ENCODE measurements at places on chromosomes 5 and 9.

- no peak for DNase-seq
Observed at GRCh38 chr9:114112325-114112724, 13.2 kb upstream of the KIF12 start.

DNA sequence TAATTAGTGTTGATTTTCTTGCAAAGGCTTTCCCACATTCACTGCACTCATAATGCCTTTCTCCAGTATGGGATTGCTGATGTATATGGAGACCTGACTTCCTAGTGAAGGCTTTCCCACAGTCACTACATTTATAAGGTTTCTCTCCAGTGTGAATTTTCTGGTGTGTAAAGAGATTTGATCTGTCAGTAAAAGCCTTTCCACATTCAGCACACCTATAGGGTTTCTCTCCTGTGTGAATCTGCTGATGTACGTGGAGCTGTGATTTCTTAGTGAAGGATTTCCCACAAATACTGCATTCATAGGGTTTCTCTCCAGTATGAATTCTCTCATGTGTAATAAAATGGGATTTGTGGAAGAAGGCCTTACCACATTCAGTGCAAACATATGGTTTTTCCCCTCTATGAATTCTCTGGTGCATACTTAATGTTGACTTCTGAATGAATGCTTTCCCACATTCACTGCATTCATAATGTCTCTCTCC is 31.1 kb downstream of the ZNF484 start:
- no peak for DNase-seq

GRCh38 chr5:24347158-24347557 is 297.6 kb downstream of the CDH10 start:
- no peak for DNase-seq

DNA sequence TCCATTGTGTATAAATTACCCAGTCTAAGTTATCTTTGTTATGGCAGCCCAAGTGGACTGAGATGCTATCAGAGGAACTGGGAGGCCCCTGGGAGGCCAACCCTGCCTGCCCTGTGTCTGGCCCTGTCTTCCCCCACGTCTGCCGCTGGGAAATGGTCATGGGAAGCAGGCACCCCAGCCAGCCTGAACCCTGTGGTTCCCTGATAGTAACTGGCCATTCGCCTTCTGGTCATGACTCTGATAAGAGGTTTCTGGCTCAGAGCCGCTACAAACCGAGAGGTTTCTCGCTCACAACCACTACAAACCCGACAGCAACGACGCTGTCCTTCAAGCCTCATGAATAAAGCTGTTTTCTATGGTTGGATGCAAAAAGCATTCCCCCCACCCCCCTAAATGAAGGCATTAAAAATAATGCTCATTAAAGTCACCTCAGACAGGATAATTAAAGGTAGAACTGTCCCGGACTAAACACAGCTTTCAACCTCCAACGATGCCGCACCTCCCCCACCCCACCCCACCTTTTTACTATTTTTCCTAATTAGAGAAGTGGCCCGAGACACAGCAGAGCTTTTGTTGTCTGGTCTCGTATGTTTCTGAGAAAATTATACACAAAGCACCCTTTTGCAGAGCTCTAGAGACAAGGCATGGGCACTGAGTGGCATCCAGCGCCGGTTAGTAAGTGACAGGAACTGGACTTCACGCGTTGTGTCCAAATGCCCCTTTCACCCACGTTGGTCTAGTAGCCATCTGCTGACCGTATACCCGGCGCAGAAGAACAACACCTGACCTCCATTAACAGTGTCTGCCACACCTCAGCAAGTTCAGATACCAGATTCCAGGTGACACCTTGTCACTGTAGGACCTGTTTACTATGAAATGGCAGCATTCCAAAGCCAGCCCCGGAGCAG is 140.8 kb downstream of the COL23A1 start:
- DNase-seq: no peak

DNA sequence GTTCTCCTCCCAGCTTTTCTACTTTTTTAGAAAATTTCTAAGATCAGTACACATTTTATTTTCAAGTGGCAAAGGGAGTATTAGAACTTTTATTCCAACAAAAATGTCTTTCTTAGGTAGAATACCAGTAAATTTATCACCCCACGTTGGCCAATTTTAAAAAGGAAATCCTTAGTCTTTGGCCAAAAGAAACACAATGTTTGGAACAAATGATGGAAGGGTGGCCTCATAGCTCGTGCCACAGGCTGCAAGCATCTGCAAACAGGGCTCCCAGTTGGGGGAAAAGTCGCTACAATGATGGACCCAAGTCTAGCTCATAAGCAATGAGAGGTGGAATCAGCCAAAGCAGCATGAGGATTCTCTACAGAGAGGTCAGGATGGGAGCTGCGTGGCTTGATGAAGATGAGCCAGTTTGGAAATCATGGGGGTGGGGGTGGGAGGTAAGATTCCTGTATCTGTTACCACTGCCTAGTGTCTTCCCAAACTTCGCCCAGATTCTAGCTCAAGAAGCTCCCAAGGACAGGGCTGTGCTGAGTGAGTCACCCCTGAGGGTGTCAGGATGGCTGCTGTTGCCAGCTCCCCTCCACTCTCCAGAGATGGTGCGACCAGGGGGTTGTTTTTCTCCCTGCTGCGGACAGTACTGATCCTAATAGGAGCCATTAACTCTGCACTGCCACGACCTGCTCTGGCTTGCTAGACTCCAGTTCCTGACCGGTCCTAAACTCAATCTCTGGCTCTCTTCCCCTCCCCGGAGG is 75.6 kb downstream of the DCP2 start:
- no peak for DNase-seq

DNA sequence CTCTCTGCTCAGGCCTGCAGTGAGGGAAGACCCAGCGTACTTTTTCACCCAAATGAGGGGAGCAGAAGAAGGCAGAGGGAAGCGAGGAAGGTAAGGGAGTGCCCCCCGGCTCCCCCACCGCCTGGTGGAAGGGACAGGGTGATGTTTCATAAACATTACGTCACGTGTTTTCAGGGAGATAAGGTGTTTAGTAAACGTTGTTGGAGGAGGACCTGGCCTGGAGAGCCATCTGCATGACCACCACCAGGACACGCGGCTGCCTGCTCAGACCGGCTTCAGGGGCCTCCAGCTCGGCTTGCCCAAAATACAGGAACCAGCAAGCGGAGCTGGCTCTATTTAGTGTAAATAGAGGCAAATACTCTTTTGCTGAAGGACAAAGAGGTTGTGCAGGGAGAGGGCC is 40.0 kb upstream of the C5orf58 start:
- no peak for DNase-seq

- no peak for DNase-seq
Observed at GRCh38 chr9:88084357-88085183, 53.7 kb downstream of the SPATA31C2 start.

DNA sequence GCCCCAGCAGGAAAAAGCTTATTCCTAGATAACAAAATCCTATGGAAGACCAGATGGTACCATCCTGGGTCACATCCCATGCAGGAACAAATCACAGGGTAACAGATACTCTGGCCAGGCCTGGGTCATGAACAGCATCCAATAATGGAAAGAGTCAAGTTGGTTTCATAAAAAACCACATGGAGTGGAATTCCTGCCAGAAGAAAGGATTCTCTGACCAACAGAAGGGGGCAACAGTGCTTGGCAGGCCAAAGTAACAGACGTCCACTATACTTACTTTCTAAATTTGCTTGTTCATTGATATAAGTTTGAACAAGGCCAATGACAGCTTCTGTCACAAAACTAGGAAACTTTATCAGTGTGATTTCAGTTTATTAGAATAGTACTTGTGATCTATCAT is 273.5 kb downstream of the ARRDC3 start:
- DNase-seq: no peak

DNA sequence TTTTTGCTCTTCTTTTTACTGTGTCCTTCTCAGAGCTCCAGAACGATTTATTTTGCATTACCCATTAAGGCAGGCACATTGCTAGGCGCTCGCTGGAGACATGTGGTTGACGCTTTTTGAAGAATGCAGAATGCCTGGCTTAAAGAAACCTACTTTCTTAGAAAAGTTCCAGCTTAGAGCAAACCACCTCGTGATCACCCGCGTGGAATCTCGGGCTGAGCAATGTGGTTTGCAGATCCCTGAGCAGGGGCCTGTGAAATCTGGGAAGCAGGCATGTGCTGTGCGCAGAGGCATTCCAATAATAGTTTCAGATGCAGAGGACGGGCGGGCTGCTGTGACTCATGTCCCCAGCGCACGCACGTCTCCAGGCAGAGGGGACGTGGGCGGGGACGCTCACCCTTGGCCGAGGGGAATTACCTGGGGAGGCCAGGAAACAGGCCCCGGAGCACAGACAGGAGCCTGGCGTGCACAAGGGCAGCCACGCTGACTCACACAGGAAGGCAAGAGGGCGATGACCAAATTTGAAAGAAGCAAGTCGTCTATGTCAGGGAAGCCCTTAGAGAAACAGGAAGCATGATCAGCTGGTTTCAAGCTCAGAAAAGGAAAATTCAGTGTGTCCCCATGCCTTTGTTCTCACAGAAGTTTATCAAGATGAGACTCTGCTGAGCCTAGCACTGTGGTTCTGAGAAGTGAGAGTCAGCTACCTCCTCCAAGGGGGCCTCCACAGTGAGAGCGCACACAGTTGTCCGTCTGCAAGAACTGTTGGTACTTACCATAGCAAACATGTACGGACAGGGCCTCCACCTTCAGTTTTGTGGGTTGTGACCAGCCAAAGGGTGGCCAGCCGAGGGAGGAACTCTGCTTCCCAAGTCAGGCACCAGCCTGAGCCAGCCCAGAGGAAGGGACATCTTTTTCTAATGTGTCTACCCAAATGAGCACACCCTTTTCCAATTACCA is 218.6 kb downstream of the PIK3R1 start:
- DNase-seq: no peak

GRCh38 chr9:78707080-78707479 is 410.2 kb downstream of the PSAT1 start:
- DNase-seq: no peak

GRCh38 chr9:110986529-110986928 is 51.7 kb downstream of the LPAR1 start:
- no peak for DNase-seq

All from NCI-H1436 (cell line).